ENCODE measurements at places on chromosomes 1 and 21.

DNA sequence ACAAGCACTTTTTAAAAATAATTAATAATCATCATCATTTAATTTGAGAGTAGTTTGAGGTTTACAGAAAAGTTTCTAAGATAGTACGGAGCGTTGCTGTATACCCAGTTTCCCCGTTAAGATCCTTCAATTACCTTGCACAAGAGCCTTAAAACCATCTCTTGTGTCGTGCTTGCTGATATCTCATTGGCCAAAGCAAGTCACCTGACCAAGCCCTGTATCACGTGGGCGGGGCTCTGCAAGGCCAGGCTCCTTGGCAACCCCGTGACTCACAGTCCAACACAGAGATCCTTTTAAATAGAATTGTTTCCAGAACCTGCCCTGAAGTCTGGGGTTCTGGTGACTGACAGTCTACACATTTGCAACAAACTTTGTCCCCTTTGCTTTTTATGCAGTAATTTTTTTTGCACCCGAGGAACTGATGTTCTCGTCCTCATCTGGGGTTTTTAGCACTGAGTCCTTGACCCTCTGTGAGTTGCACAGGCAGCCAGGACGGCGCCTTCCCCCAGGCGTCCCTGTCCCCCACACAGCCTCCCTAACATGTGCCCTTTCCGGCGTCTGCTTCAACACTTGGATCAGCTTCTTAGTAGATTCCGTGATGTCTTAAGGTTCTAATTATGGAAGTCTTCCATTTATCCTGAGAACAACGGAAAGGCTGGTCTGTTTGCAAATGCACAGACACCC, 183.3 kb upstream of the TMEM51 start:
- no peak for DNase-seq

GRCh38 chr21:45084121-45084520, 9.7 kb downstream of the ADARB1 start:
- DNase-seq: no peak

- no peak for DNase-seq
These were observed 17.8 kb downstream of the COPA start for GRCh38 chr1:160325252-160325651.

DNA sequence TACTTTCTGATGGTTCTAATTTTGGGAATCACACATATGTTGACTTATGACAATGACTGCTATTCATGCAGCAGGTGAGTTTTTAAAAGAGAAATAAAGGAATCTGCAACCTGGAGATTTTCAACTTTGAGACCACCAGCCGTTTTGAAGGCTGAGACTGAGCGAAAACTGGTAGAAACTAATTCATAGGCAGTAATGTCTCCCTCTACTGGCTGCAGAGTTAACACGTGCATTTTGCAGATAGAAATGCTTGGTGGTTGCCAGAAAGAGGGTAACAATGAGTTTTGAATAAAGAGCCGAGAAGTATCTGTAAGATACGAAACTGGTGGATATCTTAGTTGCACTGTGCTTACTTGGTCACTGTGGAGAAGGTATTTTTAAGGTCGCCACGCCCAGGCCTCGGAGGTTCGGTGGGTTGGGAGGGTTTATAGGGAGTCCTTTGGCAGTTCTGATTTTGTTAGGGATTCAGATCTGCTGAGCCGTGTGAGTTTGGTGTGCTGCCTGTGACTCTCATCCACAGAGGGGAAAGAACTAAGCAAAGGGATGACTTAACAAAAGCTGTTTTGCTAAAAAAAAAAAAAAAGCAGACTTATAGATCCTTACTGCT, 83.0 kb downstream of the RYR2 start:
- DNase-seq: no peak

DNA sequence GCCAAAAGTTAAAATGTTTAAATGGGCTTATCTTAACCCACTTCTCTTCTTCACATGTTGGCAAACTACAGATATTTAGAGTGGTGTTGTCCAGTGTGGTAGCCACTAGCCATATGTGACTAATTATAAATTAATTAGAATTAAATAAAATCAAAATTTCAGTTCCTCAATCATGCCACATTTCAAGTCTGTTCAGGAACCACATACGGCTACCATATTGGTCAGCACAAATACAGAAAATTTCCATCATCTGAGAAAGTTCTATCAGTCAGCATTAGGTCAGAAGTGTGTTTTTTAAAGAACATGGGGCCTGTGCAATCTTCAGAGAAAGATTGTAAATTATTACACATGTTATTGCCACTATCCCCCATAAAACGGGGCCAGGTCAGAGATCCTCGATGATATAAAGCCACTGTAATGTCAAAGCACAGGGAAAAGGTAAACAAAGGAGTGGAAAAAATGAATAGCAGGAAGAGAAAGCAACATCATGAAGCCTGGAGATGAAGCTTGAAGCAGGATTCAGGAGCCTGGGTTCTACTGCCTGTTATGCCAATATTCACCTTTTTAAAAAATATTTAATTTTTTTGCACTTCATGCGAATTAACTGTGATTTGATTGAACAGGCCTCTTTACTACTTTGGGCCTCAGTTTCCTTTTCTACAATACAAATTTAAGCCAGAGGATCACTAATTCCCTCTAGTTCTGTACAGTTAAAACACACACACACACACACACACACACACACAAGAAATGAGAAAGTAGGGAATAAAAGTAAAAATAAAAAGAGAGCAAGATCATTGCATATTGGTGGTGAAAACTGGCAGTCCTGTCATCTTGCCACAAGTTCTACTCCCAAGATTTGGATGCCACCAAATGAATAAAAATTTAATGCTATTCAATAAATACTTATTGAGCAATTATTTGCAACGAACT, 2.3 kb downstream of the RSBN1 start:
- DNase-seq: no peak

DNA sequence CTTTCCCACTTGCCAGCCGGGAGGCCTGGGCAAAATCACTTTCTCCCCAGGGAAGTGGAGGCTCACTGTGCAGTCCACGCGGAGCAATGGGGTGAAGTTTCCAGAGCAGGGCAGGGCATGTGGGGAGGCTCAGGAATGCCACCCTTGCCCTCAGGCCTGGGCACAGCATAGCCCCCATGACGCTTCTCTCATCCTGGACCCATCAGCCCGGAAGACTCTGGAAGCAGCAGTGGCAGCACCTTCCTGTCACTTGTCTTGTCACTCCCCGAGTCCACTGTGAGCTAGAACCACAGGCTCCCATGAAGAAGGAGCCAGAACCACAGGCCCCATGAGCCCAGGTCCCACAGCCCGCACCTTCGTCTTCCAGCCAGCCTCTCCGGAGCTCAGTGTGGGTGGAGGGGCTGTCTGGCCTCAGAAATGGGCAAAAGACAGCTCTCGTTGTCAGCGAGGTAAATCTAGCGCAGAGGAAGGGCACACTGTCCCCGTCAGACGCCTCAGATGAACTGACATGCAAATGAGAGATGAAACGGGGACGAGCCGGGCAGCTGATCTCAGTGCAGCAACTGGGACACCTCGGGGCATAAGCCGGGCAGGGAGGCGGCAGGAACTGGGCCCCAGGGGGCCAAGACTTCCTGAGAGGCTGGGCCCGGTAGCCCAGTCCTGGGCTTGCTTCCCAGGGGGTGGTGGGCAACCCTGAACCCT, 6.1 kb downstream of the PDE9A start:
- DNase-seq: no peak

- DNase-seq: no peak
These were observed 34.8 kb upstream of the TTC22 start for GRCh38 chr1:54835970-54836369.

GRCh38 chr1:221575605-221576004, 166.3 kb downstream of the DUSP10 start:
- peak; percentile 27 for DNase-seq

DNA sequence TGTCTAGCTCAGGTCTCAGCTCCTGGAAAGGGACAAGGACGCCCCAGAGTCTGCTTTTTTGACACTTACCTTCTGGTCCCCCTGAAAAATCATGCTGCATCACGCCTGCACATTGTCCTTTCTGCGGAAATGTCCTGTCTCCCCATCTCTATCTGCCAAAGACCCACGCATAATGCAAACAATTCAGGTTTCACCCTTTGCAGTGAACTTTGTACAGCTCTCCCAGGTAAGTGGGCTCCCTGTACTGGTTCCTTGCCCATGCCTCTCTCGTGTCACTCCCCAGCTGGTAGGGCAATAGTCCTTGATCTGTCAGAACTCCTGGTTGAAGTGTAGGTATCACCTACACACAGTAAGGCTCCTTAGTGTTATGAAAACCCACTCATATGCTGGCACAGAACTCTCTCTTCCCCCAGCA, 102.9 kb upstream of the IRF2BP2 start:
- no peak for DNase-seq

- DNase-seq: peak; percentile 92
These were observed 82.5 kb upstream of the ZNF648 start for GRCh38 chr1:182143825-182144645.

GRCh38 chr21:38675182-38675824, 130.4 kb upstream of the ETS2 start:
- peak; percentile 21 for DNase-seq

DNA sequence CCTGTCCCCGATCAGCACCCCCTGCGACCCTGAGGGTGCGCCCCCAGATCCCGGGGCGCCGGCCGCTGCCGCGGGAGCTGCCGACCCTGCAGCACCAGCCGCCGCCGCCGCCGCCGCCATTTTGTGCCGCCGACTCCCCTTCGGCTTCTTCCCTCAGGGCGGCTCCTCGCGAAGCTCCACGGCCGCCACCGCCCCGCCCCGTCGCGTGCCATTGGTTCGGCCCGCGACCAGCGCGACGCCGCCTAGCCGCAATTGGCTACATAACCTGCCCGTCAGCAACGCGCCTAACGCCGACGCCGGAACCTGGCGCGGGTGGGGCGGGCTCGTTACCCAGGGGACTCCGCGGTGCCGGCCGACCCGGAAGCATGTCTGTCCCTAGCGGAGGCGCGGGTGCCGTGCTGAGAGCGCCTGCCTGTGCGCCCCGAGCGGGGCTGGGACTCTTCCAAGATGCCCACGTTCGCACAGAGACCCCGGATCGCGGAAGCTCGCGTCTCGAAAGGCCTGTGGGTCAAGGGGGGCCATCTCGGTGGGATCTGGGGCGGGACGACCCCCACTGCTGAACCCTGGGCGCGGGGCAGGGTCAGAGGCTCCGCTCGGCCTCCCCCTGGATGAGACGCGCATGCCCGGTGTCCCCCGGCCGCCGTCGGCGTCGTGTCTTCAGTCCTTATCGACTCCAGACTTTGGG, at the start of gene CCNL2:
TSS of gene CCNL2 (minus strand) at position 149 of the 685 bp plus-strand sequence. CDS start at position 120, 29 bp downstream.
- peak; percentile 98 for DNase-seq

- DNase-seq: no peak
These were observed 131.0 kb upstream of the RUNX1 start for GRCh38 chr21:35179990-35180540.

DNA sequence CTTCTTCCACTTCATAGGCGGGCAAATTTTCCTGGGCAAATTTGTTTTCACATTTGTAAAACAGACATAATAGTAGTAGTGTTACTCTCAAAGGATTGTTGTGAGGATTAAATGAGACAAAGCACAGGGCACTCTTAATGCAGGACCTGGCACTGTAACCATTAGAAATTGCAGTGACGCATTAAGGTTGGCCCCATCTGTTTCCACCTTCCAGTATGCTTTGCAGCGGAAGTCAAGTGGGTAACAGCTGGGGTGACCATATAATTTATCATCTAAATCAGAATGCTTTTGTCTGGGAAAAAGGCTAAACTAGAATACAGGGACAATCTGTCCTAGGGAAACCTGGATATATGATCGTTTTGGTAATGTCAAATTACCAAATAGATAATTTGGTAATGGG, 132.5 kb upstream of the CACHD1 start:
- DNase-seq: no peak

GRCh38 chr1:22503721-22504410, 52.2 kb downstream of the ZBTB40 start:
- peak; percentile 59 for DNase-seq

DNA sequence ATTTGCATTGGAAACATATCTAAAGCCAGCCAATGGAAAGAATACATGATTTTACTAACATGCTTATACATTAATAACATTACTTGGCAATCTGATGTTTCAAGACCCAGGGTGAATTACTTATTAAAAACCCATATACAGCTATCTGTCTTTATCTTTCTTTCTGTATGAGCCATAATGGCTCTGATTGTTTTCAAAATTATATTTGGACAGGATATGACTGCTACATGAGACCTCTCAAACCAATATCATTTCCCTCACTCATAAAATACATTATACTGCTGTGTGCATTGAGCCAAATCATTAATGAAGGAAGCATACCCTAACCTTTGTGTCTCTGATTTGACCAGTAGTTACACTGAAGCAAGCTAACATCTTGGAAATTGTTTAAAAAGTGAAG, 205.9 kb upstream of the DPYD start:
- no peak for DNase-seq

GRCh38 chr21:38355992-38356781, 99.4 kb downstream of the KCNJ15 start:
- DNase-seq: peak; percentile 75

- DNase-seq: no peak
These were observed 254.3 kb upstream of the DAB1 start for GRCh38 chr1:57678138-57678537.

DNA sequence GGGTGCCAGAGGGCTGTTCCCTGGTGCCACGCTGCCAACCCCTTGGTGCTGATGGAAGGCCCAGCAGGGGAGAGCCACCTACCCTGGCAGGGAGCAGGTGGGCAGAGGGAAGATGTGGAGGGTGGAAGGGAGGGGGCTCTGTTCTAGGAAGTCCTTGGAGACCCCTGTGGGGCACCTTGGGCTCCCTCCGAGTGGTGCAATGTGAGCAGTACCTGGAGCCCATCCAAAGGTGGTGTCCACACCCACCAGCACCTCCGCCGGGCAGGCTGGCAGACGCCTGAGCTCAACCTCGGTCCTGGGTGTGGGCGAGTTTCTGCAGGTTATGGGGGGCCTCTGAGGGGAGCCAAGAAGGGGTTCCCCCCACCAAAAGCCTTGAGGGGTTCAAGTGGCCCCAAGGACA, 11.3 kb upstream of the DNMT3L start:
- no peak for DNase-seq

GRCh38 chr1:87196110-87196827, 132.4 kb upstream of the LMO4 start:
- DNase-seq: no peak

DNA sequence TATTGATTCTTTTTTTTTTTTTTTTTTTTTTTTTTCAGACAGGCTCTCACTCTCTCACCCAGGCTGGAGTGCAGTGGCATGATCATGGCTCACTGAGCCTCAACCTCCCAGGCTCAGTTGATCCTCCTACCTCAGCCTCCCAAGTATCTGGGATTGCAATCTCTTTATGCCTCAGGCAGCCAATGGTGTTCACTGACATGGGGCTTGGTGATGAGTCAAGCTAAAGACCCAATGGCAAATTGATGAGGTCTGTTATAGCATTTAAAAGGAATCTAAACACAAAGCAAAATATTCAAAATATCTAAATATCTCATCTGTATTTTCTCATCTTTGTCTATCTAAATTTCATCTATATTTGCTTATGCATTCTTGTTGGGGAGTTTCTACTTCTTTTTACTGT, 30.5 kb upstream of the CAMSAP2 start:
- DNase-seq: no peak

DNA sequence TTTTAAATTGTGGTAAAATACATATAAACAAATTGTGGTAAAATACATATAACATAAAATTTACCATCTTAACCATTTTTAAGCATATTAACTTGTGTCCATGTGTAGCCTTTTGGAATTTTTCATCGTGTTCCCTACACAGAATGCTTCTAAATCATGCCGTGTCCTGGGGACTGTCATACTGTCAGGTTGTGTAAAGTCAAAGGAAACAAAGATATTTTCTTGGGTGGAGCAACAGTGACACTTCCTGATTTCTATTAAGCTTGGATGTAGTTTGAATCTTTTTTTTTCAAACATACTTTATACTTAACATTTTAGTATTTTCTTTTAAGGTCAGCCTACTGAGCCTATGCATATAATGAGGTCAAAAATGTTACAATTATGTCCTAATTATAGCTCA, 32.3 kb downstream of the DOP1B start:
- DNase-seq: no peak

GRCh38 chr1:52614671-52615070, 12.5 kb downstream of the GPX7 start:
- DNase-seq: no peak
